ENCODE measurements at places on chromosomes 1 and 21. TPM values are rescaled to one million over a fixed set of nuclear protein-coding genes. Genes with fewer than 3 reads are reported as not detected.

The FASLG gene
- polyA plus RNA-seq: 1.3 TPM

The TFF2 gene
- polyA plus RNA-seq: 0.12 TPM

The FCGR3A gene
- 3.1 TPM for polyA plus RNA-seq

The NLRP3 gene
- 0.78 TPM for polyA plus RNA-seq

The ACTL8 gene
- not detected for polyA plus RNA-seq

The CFAP141 gene
- not detected for polyA plus RNA-seq

The KRTAP13-2 gene
- not detected for polyA plus RNA-seq

The FAM72D gene
- polyA plus RNA-seq: 1.2 TPM

The AMY1A gene
- not detected for polyA plus RNA-seq

The OR2L5 gene
- polyA plus RNA-seq: not detected

The HTR6 gene
- 0.07 TPM for polyA plus RNA-seq

The CASQ1 gene
- 1.9 TPM for polyA plus RNA-seq

DNA sequence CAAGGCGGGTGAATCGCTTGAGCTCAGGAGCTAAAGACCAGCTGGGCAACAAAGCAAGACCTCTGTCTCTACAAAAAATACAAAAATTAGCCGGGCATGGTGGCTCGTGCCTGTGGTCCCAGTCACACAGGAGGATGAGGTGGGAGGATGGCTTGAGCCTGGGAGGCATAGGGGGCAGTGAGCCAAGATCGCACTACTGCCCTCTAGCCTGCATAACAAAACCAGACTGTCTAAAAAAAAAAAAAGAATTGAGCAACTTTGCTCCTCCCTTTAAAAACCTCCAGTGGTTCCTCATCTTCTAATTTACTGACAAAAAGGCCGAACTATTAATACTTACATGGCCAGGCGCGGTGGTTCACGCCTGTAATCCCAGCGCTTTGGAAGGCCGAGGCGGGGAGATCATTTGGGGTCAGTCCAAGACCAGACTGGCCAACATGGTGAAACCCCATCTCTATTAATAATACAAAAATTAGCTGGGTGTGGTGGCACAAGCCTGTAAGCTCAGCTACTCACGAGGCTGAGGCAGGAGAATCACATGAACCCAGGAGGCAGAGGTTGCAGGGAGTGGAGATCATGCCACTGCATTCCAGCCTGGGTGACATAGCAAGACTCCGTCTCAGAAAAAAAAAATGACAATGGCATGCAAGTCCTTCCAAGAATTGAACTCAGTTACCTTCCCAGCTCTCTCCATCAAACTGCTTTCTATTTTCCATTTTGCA, 4.4 kb downstream of the ACBD3 start:
- DNase-seq: peak; percentile 68

GRCh38 chr1:106897976-106898375, 158.5 kb upstream of the PRMT6 start:
- DNase-seq: no peak

- peak; percentile 66 for DNase-seq
Observed at GRCh38 chr21:44089001-44089911, 17.9 kb upstream of the PWP2 start.

DNA sequence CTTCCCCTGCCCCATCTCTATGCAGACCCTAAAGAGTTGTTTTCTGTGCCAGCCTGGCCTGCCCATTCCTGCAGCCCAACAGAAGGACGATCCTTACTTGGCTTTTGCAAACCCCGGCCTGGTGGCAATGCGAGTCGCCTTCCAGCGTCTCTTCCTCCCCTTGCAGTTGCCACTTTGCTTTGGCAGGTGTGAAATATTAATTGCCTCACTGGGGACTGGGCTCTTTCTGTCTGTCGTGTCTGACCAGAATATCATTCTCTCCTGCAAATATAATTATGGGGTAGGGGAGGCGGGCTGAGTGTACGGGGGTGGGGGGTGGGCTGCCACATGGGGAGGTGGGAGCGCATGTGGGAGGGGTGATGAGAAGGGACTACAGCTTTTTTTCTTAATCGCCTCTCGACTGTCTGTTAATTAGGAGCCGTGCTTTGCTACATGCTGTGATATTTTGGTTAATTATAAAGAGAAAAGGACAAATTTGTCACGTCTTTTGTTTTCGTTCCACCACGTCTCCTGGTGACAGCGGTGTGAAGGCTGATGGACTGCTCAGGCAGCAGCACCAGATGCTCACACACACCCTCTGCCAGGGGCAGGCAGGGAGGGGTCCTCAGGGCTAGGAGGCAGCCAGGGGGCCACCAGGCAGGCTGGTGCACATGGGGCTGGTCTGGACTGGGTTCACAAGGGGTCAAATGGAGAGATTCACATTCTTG, 80.1 kb upstream of the CD34 start:
- no peak for DNase-seq

DNA sequence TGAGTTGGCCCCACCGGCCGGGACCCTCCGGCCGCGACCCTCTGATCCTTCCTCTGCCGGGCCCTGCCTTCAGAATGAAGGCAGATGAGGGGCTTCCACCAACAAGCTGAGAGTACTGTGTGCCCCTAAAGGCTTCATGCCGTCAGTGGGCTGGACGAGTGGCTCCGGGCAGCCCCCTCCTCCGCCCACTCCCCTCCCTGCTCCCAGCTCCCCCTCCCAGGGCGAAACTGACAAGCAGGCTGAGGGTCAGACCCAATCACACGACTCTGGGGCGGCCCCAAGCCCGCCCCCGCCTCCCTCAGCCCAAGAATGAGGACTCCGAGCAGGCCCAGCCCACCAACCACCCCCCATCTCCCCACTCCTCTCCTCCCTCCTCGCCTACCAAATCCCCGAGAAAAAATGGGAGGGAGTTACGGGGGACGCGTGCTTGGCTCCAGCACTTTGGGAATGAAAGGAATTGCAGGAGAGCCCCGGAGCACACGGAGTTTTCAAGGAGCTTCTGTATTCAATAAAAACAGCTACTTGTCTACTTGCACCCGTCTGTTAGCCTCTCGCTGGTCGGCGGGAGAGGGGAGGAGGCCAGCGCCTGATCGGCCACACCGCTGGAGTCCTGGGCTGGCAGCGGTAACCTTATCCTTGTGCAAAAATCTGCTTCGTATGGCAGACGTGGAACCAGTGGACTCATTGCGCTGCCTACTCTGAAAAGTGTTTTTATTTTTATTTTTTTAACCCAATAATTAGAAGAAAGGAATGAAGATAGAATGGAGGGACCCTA, at the start of gene COL11A1:
COL11A1 (minus strand) TSS at position 147 of the 775 bp plus-strand sequence. CDS start 344 bp downstream, outside the sequence.
- peak; percentile 25 for DNase-seq

GRCh38 chr1:93255222-93256079, 74.9 kb downstream of the CCDC18 start:
- DNase-seq: no peak

DNA sequence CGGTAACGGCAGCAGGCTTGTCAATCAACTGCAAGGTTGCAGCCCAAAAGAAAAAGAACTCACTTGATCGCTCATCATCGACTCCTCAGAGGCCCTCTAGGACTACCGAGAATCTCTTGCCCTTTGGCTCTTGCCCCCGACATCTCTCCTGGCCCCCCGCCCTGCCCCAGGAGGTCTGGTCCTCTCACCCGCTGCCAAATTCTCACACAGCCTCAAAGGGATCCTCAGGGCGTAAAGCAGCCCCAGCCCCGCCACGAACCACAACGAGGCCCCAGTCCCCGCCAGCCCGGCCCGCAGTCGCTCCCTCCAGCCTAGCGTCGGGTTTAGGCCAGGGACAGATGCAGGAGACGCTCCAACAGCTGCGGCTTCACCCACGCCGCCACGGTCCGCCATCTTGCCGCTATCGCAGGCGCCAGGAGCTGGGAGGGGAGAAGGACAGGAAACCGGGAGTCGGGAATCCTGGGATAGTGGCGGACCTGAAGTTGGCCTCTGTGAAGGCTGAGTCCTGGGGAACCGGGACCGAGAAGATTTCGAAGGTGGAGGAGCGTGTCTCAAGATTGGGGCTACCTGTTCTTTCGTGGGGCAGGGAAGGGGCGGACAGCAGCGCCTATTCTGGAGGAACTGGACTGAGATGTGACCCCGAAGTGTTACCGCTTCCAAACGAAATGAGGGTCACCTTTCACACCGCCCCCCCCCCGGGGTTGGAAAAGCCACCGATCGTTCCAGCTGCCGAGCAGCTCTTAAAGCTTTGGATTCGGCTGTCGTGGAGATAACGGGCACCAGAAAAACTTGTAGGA, at the start of gene ST7L:
ST7L (minus strand) TSS at position 421 of the 797 bp plus-strand sequence; CDS start at position 393, 28 bp downstream.
- DNase-seq: peak; percentile 85

- DNase-seq: peak; percentile 59
Observed at GRCh38 chr1:3910857-3911845, 11.1 kb upstream of the C1orf174 start.

DNA sequence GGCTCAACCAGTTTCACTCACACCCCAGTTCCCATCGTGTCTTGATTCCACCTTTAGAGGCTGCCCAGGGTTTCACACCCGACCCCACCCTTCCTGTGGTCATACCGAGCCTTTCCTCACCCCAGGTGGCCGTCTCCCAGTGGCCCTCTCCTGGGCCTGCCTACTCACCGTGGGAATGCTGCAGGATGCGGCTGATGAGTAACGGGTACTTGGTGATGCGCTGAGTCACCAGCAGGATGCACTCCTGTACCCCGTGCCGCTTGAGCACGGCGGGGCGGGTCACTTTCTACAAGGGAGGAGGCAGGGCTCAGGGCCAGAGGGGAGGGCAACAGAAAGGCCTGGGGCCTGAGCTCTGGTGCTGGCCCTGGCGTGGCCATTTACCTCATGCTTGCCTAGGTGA, 16.4 kb downstream of the ARHGEF2 start:
- no peak for DNase-seq

- no peak for DNase-seq
Observed at GRCh38 chr1:243246916-243247315, 8.2 kb downstream of the CEP170 start.

- DNase-seq: no peak
Observed at GRCh38 chr21:25560891-25561290, 46.4 kb downstream of the MRPL39 start.

DNA sequence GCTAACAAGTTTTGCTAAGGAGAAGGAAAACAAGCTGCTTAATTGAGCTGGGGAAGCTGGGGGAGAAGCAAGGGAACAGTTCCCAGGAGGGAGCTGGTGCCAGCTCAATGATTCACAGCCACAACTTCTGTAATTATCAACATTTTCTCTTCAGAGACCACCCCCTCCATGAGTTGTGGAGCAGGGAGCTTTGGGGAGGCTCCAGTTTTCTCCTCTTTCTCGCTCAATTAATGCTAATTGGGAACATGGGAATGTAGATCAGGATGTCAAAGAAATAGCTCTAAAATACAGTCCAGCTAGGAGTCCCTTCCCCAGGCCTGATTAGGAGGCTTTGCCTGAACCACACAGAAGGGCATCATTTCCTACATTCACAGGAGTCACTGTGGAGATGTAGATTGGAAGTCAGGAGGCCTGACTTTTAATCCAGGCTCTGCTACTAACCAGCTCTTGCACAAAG, 12.1 kb upstream of the MNDA start:
- no peak for DNase-seq

- peak; percentile 95 for DNase-seq
Observed at GRCh38 chr1:26350701-26351589, 3.0 kb downstream of the CRYBG2 start.

GRCh38 chr1:76669131-76669530, 198.1 kb upstream of the ST6GALNAC5 start:
- DNase-seq: no peak

DNA sequence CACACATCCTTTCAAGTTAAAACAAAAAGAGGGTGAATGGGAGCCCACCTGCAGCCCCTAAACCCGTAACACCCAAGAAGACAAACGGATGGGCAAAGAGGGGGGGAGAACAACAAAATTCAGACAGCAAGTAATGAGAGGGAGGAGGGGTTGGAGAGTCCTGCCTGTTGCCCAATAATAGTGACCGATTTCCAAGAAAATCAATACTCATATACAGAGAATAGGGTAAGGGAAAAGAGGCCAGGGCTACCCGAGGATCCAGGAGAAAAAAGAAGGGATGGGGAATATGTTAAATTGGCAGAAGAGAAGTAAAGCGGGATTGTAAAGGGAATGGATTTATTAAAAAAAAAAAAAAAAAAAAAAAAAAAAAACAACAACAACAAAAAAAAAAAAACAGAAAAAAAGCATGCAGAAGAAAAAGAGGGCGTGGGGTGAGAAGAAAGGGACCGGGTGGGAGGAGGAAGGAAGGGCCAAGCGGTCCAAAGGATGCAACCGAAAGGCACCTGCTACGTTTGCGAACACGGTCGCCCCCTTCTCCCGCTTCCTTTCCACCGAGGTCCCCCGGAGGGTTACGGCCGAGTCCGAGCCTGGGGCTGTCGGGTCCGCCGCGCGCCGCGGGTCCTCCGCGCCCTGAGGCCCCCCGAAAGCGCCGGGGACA, 930 bp downstream of the SLC30A10 start:
- DNase-seq: no peak

- peak; percentile 35 for DNase-seq
Observed at GRCh38 chr1:90114521-90115141, 119.7 kb downstream of the ZNF326 start.

- DNase-seq: no peak
Observed at GRCh38 chr1:244340396-244340795, 111.3 kb downstream of the ADSS2 start.

- DNase-seq: no peak
Observed at GRCh38 chr1:184052194-184052559, 647 bp downstream of the TSEN15 start.

GRCh38 chr1:165495858-165496205, 48.0 kb upstream of the LRRC52 start:
- DNase-seq: no peak

GRCh38 chr1:20382711-20383110, 92.0 kb downstream of the VWA5B1 start:
- DNase-seq: no peak

- no peak for DNase-seq
Observed at GRCh38 chr1:201026234-201026633, 2.7 kb upstream of the KIF21B start.

DNA sequence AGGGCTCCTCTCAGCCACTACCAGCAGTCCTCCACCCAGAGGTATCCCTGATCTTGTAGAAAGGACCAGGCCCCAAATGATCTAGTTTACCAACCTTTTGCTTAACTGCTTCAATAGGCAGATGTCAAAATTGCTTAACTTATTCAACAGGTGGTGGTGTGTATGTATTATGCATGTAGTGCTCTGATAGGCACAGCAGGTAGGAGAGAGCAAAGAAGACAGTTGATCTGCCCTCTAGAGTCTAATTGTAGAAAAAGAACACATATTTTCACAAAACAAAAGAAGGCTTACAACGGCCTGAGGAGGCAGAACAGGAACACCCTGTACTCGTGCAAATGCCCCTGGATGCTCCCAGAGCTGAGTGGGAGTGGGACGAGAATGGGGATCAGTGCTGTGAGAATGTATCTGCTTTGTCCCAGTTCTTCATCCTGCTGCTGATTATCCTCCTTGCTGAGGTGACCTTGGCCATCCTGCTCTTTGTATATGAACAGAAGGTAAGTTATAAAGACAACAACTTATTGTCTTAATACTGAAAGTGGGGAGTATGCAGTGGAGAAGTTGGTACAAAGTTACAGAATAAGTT, 21.1 kb downstream of the CD53 start:
- no peak for DNase-seq

GRCh38 chr1:216812966-216813365, 89.7 kb upstream of the ESRRG start:
- DNase-seq: no peak

GRCh38 chr1:36590771-36591170, 108.1 kb upstream of the CSF3R start:
- no peak for DNase-seq

- no peak for DNase-seq
Observed at GRCh38 chr1:200958597-200958996, 63.9 kb downstream of the INAVA start.

Measured in large intestine (tissue), 12 donors.